ENCODE measurements at places on chromosomes 1 and 21.

- DNase-seq = no peak
These were observed 30.1 kb downstream of the SLC66A1 start for GRCh38 chr1:19342062-19342750.

- no peak for DNase-seq
These were observed 4.3 kb downstream of the PTPN14 start for GRCh38 chr1:214546886-214547641.

- no peak for DNase-seq
These were observed 37.8 kb upstream of the CCSAP start for GRCh38 chr1:229380536-229381160.

DNA sequence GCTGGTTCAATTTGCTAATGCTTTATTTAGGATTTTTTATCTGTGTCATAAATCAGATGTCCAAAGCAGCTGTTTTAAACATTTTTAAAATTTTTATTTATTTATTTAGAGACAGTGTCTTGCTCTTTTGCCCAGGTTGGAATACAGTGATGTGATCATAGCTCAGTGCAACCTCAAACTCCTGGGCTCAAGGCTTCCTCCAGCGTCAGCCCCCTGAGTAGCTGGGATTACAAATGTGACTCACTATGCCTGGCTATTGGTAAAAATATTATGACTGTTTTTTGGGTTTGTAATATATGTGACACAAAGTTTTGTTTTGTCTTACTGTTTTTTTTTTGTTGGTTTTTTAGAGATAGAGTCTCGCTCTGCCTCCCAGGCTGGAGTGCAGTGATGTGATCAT is 11.8 kb downstream of the ZBED6 start:
- DNase-seq = no peak

DNA sequence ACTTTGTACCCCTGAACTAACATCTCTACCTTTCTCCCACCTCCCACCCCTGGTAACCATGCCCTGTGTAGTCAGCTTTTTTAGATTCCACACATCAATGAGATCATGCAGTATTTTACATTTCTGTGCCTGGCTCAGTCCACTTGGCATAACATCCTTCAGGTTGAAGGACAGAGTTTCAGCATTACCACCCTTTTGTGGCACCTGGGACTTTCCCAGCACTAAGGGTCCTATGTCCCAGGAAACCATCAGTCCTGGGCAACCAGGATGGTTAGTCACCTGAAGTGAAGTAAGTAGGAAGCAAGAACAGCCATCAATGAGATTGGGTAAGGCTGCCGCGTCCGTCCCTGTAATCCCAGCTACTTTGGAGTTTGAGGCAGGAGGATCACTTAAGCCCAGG is 370.6 kb downstream of the SIPA1L2 start:
- DNase-seq = no peak

DNA sequence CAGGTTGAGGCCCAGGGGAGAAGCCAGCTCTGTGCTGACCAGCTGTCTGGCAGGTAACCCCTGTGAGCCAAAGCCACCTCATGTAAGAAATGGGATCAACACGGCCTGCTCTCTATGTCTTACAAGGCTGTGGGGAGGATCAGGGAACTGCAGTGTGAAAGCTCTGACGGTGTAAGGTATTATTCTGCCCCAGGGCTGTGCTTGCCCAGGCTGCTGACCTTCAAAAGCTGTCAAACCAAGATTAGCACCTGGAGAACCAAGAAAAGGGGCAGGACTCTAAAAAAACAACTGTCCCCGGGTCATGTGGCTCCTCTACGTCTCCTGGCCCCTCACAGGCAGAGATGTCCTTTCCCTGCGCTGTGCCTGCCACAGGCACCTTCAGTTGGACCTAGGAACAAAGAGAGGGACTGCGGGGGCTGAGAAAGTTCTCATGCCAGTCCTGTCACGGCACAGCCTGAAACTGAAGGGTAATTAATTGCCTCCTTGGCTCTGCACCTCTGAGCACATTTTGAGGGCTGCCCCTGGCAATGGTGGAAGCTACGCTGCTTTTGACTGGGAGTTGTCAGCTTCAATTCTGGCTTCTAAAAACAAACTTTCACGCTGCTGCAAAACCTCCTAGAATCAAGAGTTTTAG is 77.6 kb downstream of the PGBD5 start:
- DNase-seq = no peak

DNA sequence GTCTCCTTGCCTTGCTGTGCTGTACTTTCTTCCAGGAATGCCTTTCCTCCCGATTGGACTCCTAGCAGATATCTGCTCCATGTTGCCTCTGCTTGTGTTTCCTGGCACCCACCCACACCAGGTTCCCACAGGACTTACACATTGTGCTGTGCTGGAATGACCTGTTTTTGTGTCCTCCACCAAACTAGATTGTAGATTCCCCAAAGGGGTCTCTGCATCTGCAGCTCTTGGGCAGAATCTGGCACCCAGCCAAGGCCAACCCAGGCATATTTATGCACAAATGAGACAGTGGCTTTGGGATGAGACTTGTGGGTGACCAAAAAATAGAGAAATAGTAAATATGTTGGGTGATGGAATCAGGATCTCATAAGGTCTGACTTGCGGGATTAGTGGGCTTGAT is 278.2 kb downstream of the RRAGC start:
- DNase-seq = peak; percentile 68

- no peak for DNase-seq
These were observed 2.8 kb downstream of the PEA15 start for GRCh38 chr1:160207771-160208556.

- DNase-seq = no peak
These were observed 588.5 kb downstream of the AGBL4 start for GRCh38 chr1:49435291-49435690.

- no peak for DNase-seq
These were observed 22.3 kb downstream of the APP start for GRCh38 chr21:26148071-26148839.

DNA sequence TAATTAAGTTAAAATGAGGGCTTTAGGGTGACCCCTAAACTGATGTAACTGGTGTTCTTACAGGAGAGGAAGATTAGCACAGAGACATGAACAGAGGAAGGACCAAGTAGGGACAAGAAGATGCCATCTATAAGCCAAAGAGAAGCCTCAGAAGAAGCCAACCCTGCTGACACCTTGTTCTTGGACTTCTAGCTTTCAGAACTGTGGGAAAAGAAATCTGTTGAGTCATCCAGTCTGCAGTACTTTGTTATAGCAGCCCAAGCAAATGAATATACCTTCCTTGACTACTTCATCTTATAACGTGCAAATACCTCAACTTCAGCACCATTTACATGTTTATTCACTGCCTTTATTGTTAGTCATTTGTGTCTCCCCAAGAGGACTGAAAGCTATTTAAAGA is 3.4 kb downstream of the ZBTB21 start:
- DNase-seq = no peak

GRCh38 chr1:44849575-44850132 is 6.6 kb upstream of the PTCH2 start:
- no peak for DNase-seq

- DNase-seq = no peak
These were observed 154.1 kb downstream of the DAB1 start for GRCh38 chr1:57269630-57270225.

GRCh38 chr1:203796236-203796605 is 798 bp downstream of the ZBED6 start:
- DNase-seq = no peak

DNA sequence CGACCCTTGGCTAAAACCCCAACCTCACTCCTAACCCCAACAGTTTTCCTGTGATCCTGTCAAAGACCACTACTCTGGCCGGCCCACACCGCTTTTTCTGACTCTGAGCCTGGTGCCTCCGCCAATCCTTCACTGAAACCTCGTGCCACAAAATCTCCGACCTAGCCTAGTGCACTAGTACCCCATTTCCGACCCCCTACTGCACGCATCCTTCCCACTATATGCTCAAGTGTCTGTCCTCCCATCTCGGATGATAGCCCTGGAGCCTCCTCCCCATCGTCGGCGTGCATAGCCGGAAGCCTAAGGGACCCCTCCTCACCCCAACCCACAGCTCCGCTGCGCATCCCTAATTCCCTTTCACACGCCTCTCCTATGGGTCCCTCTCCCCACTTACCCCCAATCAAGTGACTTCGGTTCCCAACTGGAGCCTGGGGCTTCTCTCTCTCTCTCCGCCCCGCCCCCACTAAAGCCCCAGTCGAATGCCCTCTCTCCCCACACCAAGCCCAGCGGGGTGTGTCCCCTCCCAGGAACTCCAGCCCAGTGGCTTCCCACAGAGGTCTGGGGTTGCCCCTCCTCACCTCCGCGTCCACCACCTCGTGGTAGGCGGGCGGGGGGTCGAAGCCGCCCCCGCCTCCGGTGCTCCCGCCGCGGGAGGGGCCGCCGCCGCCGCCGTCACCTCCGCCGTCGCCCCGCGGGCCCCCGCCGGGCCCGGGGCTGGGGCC is 791 bp downstream of the USP24 start:
- DNase-seq = peak; percentile 72

- no peak for DNase-seq
These were observed 61.2 kb downstream of the CRP start for GRCh38 chr1:159653201-159653600.

GRCh38 chr1:115649964-115650363 is 8.2 kb downstream of the VANGL1 start:
- DNase-seq = no peak

- no peak for DNase-seq
These were observed 59.2 kb downstream of the SLC25A24 start for GRCh38 chr1:108140936-108141335.

DNA sequence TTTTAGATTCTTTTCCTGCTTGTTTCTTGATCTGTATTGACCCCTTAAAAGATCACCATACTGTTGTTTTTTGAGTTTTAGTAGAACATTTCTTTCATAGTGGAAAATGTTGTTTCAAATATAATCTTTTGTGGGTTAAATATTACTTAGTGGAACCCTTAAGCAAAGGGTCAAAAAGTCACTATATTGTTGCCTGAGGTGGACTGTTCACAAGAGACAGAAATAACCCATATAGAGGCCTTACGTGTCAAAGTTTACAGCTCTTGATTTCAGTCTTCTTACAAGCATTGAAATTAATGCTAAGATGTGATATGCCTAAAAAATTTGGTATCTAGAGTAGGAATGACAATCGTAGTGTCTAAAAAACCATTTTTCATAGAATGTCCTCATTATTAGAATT is 6.3 kb downstream of the DNAJB4 start:
- no peak for DNase-seq

DNA sequence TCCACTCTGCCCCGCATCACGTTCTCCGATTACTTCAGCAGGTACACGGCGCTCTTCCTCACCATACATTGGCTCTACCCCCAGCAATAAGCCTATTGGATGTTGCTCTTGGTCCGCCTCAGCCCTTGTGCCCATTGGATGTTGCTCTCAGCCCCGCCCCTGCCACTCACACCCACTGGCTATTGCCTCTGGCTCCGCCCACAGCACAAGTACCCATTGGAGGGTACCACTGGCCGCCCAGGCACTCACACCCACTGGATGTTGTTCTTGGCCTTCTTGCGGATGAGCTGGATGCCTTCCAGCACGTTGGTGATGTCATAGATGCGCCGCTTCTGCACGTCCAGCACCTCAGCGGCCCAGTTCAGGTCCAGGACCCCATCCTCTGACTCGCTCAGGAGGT is 9.4 kb downstream of the E2F2 start:
- peak; percentile 29 for DNase-seq

- no peak for DNase-seq
These were observed 69.4 kb upstream of the ROR1 start for GRCh38 chr1:63704443-63704842.

GRCh38 chr1:234544087-234544579 is 65.2 kb upstream of the TARBP1 start:
- peak; percentile 26 for DNase-seq

GRCh38 chr1:156488566-156489165 is 11.9 kb downstream of the MEF2D start:
- DNase-seq = peak; percentile 41

- DNase-seq = no peak
These were observed 10.0 kb upstream of the A3GALT2 start for GRCh38 chr1:33330906-33331305.

GRCh38 chr1:26275580-26276431 is 4.1 kb upstream of the SH3BGRL3 start:
- peak; percentile 88 for DNase-seq

DNA sequence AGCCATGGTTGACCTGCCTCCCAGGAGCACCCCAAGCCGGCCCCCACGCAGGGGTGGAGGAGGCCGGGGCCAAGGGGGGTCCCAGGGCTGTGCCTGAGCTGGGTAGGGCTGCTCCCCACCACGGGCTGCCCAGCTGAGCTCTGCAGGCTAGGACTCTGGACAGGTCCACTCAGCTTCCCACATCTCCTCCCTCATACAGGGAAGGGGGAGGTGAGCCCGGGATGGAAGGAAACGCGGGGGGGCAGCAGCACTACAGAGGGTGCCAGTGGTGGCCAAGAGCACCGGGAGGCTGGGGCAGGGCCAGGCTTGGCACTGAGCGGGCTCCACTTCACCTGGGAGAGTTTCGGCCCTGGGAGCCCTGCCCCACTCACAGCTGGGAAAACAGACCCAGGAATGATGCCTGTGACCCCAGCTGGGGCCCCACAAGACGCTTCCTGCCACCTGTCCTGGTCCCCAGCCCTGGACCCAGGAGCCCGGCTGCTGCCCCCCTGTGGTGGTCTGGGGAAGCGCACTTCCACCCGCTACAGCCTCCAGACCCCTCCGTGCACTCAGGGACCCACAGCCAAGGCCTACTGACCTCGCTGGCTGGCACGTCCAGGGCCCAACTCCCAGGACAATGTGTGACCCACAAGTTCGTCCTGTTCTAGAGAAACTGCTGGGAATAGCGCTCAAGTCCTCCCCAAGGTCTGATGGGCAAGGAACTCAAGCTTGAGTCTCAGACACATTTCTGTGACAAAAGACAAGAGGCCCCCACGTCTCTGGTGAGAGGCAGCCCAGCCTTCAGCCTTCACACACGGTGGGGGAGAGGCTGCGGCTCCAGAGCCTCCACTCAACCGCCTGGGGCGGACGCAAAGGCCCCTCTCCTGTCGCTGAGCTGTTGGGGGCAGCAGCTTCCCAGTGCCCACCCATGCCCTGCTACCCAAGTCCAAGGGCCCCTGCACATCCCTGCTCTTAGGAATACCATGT is 3.0 kb downstream of the AURKAIP1 start:
- DNase-seq = peak; percentile 62

DNA sequence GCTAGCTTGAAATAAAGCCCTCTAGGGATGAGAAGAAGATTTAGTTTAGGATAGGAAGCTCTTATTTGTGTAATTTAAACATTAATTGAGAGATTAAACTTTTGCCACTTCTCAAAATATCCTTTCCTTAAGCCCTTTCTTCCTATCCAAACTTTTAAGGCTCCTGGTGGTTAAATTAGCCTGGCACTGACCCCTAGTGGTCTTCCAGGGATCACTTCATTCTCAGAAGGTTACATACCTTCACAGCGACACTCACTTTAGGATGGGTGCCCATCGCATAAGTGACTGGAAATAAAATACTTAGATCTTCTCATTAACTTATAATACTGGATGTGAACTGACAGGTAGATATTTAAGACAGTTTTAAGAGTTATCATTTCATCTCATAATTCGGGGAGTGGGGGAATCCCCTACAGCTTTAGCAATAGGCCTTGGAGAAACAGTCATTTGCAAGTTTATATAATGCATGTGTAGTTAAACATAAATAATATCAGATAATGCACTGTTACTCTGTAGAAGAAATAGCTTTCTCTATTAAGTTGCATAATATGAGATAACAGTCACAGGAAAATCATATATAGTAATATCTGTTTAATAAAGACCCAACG is 7.4 kb downstream of the LHX9 start:
- DNase-seq = peak; percentile 6
